ENCODE measurements at places on chromosomes 11 and 22.

GRCh38 chr11:19747634-19748033 lies 35.0 kb downstream of the NAV2 start:
- H3K36me3 ChIP-seq: no peaks in the 10 kb centered on the region
- DNase-seq: no peak
- no peaks in the 10 kb centered on the region for H3K27me3 ChIP-seq

DNA sequence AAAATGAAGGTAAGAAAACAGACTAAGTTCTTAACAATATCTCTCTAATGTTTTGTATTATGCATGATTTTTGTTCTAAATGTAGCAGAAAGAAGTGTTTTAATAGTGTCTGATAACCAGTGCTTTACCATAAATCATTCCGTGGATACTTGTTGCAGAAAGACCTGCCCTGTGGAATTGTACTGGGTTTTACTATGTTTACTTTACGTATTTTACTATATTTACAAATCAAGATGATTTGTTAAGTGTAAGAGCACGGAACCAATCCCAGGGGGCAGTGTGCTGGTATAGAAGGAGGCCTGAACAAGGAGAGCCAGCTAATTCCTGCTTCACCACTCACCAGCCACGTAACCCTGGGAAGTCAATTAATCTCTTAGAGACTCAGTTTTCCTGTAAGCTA lies 1.4 kb downstream of the HTR3B start:
- no peak overlapping the region for H3K27ac ChIP-seq
- no peaks in the 10 kb centered on the region for H3K36me3 ChIP-seq
- no peak for DNase-seq
- H3K27me3 ChIP-seq: peaks cover 20% of the 10 kb centered on the region
- no peak overlapping the region for H3K4me3 ChIP-seq

DNA sequence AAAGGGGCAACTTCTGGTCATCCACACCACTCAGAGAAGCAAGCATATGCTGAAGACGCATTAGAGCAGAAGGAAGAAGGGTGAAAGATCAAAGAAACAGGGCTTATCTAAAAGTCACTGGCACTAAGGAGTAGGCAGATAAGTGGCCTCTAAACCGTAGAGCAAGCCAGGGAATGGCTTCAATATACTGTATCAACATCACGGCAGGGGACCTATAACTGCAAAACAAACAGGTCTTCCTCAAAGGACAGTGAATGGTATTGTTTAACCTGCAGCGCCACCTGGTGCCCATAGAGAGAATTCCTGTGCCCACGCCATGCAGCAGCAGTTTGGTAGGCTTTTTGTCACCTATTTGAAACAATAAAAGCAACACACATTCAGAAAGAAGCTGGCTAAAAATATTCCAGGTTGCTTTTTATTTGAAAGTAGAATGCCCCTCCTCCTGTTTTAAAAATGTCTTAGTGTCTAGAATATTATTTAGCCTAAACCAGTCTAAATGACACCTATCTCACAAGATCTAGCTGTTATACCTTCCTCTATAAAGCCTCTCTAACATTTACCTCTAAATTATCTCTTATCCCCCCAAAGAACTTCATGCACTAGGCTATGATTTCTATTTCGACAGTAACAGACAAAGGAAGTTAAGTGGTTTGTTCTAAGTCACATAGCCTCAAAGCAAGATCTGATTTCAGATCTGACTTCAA lies 21.8 kb downstream of the SNX19 start:
- no peaks in the 10 kb centered on the region for H3K27me3 ChIP-seq
- peak; percentile 44 for DNase-seq
- peaks cover 25% of the 10 kb centered on the region for H3K4me1 ChIP-seq

GRCh38 chr11:113034576-113034975 lies 73.4 kb downstream of the NCAM1 start:
- H3K4me3 ChIP-seq: no peak overlapping the region
- no peaks in the 10 kb centered on the region for H3K4me1 ChIP-seq
- H3K36me3 ChIP-seq: no peaks in the 10 kb centered on the region

DNA sequence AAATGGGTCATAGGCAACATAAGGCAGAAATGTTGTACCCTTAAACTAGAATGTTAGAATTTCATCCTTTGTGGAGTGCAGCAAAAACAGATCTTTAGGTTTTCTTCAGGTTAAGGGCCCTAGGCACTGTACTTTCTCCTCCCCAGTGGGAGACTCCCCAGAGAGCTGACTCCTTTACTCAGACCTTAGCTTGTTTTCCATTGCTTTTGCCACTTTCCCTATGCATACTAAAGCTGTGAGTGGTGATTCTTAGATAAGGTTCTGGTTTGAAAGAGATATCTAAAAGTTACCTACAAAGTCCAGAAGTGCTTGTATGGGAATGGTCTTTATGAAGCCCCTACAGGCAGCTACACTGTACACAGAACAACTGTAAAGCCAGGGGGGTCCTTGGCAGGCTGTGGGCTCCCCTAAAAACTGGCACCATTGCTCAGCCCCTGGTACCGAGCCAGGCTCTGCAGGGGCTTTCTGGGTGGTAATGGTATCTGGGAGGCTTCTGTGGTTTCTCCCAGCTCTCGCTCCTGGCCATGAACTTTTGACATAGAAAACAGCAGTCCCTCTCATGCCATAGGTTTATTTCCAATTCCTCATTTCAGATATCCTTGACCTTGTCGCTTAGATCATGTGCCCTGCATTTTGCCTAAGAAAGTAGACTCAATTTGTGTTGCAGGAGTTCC lies 23.2 kb downstream of the AMOTL1 start:
- H3K36me3 ChIP-seq: no peaks in the 10 kb centered on the region
- H3K4me1 ChIP-seq: peaks cover 71% of the 10 kb centered on the region
- peak overlapping the region; percentile 72 for H3K27ac ChIP-seq
- peak; percentile 60 for DNase-seq

- peaks cover 26% of the 10 kb centered on the region for H3K36me3 ChIP-seq
- no peaks in the 10 kb centered on the region for H3K27me3 ChIP-seq
- no peak for DNase-seq
- peak overlapping the region; percentile 83 for H3K27ac ChIP-seq
Measured at GRCh38 chr22:20551805-20552442, 44.5 kb downstream of the MED15 start.

- no peak for DNase-seq
- no peaks in the 10 kb centered on the region for H3K36me3 ChIP-seq
- no peak overlapping the region for H3K4me3 ChIP-seq
- H3K27ac ChIP-seq: no peak overlapping the region
- H3K27me3 ChIP-seq: no peaks in the 10 kb centered on the region
- H3K4me1 ChIP-seq: no peaks in the 10 kb centered on the region
Measured at GRCh38 chr11:91308069-91308468, 916.5 kb upstream of the FAT3 start.

DNA sequence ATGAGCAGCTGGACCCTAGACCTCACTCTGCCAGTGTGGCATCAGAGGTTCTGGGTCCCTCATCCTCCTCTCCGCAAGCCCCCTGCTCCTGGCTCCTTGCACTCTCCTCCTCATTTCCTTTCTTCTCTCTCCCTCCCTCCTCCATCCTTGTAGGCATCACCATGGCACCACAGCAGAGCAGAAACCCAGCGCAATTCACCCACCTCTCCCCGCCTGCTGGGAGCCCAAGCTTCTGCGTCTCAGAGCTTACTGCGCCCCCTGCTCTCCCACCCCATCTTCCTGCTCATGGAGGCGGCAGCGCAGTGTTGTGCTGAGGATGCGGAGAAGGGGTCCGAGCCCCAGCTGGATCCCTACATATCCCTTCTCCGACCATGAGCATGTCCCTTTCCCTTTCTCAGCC lies 1.7 kb downstream of the CHRM1 start:
- H3K27me3 ChIP-seq: peaks cover 31% of the 10 kb centered on the region
- H3K4me3 ChIP-seq: no peak overlapping the region
- H3K4me1 ChIP-seq: peaks cover 10% of the 10 kb centered on the region

DNA sequence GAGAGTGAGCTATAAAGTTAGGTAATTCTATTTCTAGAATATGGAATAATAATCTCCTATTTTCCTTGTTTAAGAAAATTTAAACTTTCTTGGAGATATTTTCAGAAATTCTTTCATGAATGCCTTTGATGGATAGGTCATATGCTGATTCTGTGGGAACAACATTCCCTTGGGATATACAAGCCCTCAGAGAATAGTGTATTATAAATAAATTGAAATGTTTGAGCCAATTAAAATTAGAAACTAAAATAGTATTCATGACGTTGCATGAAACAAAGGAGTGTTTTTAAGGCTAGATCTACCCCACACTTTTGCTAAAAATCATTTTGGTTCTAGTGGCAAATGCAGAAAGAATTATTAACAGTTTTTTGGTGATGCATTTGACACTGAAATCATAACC lies 269.3 kb upstream of the ANO3 start:
- H3K36me3 ChIP-seq: no peaks in the 10 kb centered on the region
- no peaks in the 10 kb centered on the region for H3K4me1 ChIP-seq
- no peaks in the 10 kb centered on the region for H3K27me3 ChIP-seq
- H3K27ac ChIP-seq: no peak overlapping the region
- no peak overlapping the region for H3K4me3 ChIP-seq

DNA sequence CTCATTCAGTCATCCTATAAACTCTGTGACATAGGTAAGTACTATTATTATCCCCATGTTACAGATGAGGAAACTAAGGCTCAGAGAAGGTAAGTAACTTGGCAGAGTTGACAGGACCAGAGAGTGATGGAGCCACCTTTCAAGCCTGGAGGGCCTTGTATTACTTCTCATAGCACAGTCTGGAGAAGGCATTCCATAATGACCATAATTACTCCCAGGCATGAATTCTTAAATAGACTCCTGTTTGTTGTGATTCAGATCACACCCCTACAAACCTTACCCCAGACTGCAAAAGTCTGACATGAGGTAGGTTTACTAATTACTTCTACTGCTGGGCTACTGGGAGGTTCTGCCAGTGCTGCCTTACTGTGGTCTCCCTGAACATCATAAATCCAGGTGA lies 77.0 kb downstream of the CD44 start:
- H3K4me1 ChIP-seq: peaks cover 33% of the 10 kb centered on the region
- H3K4me3 ChIP-seq: no peak overlapping the region
- DNase-seq: no peak
- peak overlapping the region; percentile 90 for H3K27ac ChIP-seq

All from astrocyte (in vitro differentiated cells and primary cell).